ENCODE measurements at places on chromosomes 3 and 15. TPM values are rescaled to one million over a fixed set of nuclear protein-coding genes. Genes with fewer than 3 reads are reported as not detected.

Gene GABRA5
- total RNA-seq = not detected

Gene C3orf49
- total RNA-seq = not detected

Gene TUBGCP4
- total RNA-seq = 19.7 TPM

Gene DISP2
- under 0.01 TPM for total RNA-seq

Gene ATP2B2
- 0.15 TPM for total RNA-seq

All from breast epithelium (tissue), 4 donors.